ENCODE measurements at places on chromosomes 6 and 20.

DNA sequence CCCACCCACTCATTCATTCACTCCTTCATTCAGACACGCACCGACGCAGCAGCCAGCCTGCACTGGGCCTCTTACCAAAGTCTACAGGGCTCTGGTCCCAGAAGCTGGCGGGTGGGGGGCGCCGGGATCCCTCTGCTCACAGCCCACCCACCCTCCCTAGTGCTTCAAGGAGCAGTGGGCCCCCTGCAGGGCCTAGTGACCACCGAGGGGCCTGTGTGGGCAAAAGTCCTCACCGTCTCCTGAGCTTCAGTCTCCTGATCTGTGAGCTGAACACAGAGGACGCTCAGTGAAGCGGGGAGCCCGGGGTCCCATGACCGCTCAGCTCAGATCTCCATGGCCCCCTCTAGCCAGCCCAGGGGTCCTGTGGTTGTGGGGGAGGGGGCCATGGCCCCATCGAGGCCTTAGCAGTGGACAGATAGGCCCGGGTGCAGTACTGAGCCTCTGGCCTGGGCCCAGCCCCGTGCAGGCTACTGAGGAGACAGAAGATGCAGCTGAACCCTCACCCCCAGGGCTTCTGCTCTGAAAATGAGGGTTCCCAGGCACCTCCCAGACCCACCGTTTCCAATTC lies 33.4 kb upstream of the MRGBP start:
- no peak for DNase-seq

GRCh38 chr20:37500311-37500710 lies 20.7 kb upstream of the NNAT start:
- DNase-seq, result no peak

GRCh38 chr6:1764397-1764987 lies 154.8 kb downstream of the FOXC1 start:
- no peak for DNase-seq

GRCh38 chr20:15011631-15012030 lies 674.2 kb upstream of the FLRT3 start:
- no peak for DNase-seq

GRCh38 chr6:16429669-16430068 lies 191.3 kb downstream of the GMPR start:
- DNase-seq, result no peak

Measured in CD4-positive, alpha-beta T cell treated with Interleukin-6 at 100 ng/mL for 8 hours (primary cell).